ENCODE measurements at places on chromosomes 3 and 15.

DNA sequence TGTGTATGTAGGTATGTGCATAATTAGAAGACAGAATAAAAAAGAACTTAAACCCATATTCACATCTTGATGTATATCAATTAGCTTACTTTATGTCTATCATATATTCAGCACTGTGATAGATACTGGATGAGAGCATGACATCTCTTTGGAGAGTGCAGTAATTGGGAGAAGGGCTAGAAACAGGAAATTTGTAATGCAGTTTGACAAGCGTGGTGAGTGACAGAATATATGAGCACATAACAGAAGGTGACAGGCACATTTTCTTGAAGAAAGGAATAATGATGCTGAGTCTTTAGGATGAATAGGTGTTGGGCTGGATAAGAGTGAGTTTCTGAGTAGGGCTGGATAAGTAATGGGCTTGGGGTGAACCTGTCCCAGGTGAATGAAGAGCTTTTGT is 680.3 kb upstream of the ZNF385D start:
- no peak for DNase-seq

- DNase-seq: peak; percentile 72
Measured at GRCh38 chr3:181709537-181710279, 2.0 kb upstream of the SOX2 start.

DNA sequence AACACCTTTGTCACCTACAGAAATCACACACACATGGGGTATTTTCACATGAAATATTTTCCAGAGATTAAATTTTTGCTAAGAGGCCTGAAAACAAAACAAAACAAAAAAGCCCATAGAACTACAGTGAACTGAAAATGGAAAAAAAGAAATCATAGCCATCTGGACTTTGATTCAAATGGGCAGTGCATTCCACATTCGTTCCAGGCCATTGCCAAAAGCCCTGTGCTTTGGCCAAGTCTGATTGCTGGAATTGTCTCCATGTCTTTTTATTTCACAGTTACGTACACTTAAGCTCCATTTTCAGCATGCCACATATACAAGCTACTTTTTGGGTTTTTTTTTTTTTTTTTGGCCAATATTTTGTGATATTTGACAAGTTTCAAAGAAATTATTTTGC is 47.1 kb downstream of the TFG start:
- DNase-seq: peak; percentile 91

DNA sequence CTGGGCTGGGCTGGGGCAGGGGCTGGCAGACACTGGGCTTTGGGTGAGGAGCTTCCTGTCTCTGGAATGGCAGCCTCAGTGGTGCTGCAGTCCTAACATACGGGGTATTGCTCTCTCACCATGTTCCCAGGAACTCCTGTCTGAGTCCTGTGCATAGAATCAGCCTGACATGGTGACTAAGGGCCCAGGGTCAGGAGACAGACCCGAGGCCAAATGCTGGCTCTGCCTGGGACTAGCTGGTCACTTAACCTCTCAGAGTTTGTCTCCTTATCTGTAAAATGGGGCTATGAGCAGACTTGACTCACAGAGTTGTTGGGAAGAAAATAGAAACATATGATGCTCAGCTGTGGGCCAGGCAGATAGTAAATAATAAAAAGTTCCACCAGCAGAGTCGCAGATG is 28.3 kb downstream of the PRKCD start:
- DNase-seq: no peak

GRCh38 chr3:117549716-117550115 is 840.1 kb downstream of the TUSC7 start:
- DNase-seq: no peak

- DNase-seq: peak; percentile 61
Measured at GRCh38 chr3:112794622-112795172, 52.0 kb downstream of the CD200R1L start.

- DNase-seq: no peak
Measured at GRCh38 chr3:178336336-178336735, 199.9 kb upstream of the KCNMB2 start.

GRCh38 chr3:124118397-124118796 is 126.5 kb upstream of the ROPN1 start:
- DNase-seq: no peak

Measured in muscle of leg (tissue), 16 donors.